ENCODE measurements at places on chromosomes 13 and 19.

DNA sequence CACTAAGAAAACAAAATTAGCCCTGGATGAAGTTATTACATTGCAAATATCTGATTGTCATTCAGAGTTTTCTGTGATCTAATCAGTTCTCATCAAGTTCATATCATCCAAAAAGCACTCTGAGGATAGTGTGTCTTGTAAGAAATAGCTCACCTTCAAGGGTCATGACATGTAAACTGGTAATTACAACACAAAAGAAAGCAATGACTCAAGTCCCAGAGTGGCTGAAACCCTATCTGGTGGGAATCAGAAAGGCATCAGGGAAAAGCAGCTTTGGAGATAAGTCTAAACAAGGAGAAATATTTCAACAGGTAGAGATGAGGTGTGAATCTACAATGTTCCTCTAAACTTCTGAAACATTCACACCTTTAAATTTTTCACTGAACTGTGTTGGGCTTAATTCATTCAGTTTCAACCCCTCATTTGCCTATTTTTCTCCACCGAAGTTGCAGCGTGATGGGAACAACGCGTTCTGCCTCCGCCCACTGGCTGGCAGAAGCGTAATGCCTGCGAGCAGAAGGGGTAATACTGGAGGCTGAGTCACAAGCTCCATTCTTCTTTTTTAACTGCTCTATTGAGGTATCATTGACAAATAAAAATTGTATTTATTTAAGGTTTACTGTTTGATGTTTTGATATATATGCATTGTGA lies 155.2 kb upstream of the IPO5 start:
- DNase-seq = no peak

DNA sequence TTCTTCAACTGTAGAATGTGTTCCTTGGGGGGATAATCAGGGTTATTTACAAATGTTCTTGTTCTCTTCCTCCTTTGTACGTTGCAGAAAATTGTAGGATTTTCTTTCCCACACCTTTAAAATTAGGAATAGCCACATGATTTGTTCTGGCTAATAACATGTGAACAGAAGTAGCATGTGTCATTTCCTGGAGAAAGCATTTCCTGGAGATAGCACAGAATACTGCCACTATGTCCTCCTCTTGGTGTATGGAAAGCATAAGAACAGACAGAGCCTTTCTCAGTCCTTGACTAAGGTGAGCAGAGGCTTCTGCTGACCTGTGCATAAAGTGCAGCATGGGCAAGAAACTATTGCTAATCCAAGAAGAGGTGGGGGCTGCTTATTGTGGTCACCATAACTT lies 101.8 kb downstream of the FAM216B start:
- no peak for DNase-seq

- DNase-seq = no peak
Observed at GRCh38 chr13:83929157-83929556, 46.9 kb upstream of the SLITRK1 start.

DNA sequence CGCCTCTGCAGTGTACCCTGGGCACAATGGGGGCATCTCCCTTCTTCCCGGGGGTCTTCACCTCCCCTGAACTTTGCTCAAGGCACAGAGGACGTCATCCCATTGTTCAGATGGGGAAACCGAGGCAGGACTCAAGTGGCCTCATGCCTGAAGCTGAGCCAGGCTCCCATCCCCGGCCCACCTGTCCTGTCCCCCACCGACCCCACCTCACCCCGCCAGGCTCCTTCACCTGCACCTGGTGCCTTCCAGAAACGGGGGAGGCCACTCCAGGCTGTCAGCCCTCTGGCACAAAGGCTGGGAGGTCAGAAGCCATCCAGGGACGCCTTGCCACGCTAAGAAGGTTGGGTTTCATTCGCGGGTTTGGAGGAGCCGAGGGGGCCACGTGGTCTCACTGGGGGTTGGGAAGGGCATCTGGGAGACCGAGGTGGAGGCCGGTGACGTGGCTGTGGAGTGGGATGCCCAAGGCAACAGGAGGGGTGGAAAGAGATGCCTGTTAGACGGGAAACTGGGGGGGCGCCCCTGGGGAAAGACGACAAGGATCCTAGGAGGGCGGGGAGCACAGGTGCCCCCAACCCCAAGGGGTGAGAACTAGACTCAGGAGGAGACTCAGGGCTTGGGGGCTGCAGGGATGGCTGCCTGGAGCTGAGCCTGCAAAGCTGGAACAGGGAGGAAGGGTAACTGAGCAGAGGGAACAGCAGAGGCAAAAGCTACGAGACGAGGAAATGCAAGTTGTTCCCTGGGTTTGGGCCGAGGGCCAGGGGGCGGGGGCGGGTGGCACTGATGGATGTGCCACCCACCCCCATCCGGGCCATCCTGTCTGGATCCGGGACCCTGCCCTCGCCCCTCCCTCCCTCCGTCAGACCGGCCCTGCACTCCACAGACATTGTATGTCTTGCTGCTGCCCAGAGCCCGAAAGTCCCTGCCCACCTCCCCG lies 6.0 kb upstream of the TCF3 start:
- DNase-seq = no peak

GRCh38 chr13:97189928-97190327 lies 32.2 kb upstream of the MBNL2 start:
- no peak for DNase-seq

- no peak for DNase-seq
Observed at GRCh38 chr19:21084343-21084742, 2.3 kb downstream of the ZNF714 start.

DNA sequence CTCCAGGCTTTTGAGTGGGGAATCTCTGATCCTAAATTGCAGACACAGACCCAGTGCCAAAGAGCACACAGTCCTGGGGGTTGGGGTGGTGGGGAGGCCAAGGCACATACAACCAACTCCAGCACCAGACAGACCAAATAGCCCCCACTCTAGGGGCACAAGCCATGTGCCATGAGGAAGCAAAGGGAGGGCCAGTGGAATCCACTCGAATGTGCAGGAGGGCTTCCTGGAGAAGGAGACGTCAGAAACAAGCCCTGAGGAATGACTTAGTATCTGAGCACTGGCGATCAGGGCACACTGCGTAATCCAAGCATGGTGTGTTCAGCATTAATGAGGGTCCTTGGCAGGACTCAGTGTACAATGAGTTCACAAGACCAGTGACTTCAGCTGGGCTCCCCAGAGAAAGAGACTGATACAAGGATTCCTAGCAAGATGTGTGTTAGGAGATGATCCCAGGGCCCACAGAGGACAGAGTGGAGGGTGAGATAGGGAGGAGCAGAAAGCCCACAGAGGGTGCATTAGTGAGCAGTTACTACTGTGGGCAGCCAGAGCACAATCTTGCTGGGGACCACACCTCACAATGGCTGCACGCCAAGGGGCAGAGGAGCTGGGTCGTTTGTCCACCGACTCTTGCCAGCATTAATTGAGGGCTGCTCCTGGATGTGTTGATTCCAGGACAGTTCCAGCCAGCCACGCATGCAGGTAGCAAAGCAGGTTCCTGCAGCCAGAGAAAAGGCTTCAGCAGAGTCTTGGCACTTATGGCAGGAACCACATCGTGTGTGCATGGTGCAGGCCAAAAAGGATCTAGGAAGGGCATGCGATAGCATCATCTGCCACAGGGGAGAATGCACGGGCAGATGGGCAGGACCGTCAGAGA lies 152.6 kb upstream of the VSTM2B start:
- DNase-seq = no peak

Data from RPMI8226 (cell line).